CD8-positive, alpha-beta memory T cell (primary cell): ENCODE measurements at places on chromosomes 4 and X.

DNA sequence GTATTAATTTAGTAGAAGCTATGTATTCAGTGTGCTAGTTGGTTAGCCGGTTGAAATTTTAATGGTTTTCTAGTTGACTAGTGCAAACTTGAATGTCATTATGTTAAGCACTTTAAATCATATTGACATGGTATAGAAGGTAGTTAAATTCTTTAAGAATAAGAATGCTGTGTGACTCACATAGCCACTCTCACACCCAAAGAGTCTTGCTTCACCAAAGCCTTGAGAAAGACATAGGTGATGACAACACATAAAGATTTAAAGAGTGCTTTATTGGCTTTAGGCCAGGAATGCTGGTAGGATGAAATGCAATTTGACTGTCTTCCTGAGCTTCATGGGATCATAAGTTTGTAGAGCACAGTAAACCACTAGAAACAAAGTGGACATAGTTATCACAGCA lies 85.3 kb downstream of the DCAF8L2 start:
- DNase-seq, result no peak

DNA sequence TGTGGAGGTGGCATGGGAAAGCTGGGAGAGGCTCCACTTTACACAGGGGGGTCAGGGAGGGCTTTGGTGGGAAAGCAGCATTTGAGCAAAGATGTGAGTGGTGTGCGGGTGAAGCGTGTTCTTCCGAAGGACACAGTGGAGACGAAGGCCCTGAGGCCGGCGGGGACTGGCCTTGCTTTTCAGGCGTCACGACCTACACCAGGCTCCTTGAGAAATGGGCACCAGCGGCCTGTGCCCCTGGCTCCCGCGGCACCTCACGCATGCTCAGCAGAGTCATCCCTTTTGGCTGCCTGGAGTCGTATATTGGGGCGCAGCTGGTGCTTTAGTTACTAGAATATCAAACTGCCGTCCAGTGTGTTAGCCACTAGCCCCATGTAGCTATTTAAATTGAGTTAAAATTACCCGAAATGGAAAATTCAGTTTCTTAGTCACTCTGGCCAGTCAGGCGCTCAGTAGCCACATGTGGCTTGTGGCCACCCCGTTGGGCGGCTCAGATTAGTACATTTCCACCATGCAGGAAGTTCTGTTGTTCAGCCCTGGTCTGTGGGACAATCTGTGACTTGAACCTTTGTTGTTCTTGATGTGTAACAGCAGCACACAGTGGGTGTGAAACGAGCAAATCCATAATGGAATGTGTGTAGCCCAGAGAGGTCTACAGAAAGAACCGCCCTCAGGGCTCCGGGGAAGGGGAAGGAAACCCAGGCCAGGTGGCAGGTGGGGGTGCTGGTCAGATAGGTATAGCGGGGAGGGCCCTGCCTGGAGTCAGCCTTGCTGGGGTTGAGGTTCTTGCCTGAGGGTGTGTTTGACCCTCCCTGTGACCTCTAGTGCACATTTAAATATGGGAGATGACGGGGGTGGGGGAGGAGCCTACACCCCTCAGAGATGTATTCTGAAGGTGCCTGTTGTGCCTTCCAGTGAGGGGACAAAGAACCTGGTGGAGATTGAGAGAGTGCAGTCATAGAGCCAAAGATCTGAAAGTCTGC lies 30.4 kb downstream of the TBC1D14 start:
- no peak for DNase-seq

DNA sequence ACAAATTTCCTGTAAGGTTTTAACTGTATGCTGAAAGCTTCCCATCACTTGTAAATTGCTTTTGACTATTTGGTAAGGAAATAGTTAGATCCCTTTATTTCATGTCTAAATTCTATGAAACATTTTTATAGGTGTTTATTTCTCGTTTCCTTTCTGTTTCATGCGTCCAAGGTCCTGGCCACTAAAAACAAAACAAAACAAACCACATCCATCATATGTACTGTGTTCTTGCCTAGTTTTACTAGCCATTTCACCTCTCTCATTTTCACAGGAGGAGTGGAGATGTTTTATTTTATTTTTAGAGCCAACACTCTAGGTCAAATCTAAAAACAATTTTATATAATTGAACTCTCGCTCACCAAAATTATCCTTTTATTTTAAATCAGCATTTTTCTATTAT lies 375.2 kb upstream of the CTSO start:
- DNase-seq, result no peak

- DNase-seq, result no peak
Measured at GRCh38 chr4:57989430-57989829, 879.2 kb upstream of the IGFBP7 start.

- no peak for DNase-seq
Measured at GRCh38 chrX:139204898-139205667, 325.5 kb upstream of the F9 start.

- no peak for DNase-seq
Measured at GRCh38 chr4:97367878-97368277, 775.4 kb downstream of the STPG2 start.

DNA sequence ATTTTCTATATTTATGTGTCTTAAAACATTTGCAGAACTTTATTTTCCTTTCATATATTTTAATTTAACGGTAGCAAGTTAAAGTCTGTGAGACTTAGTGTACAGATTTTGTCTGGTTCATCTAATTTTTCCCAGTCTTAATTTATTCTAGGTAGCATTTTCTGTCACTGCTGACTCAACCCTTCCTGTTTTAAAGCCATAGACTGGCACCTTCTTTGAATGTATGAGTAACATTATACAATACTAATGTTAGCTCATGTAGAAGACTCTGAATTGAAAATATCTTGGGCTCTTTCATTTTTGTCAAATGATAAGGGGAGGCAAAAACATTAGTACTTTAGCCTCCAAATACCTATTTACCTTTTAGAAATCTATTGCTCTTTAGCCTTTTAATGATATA lies 43.6 kb downstream of the BLTP1 start:
- no peak for DNase-seq

DNA sequence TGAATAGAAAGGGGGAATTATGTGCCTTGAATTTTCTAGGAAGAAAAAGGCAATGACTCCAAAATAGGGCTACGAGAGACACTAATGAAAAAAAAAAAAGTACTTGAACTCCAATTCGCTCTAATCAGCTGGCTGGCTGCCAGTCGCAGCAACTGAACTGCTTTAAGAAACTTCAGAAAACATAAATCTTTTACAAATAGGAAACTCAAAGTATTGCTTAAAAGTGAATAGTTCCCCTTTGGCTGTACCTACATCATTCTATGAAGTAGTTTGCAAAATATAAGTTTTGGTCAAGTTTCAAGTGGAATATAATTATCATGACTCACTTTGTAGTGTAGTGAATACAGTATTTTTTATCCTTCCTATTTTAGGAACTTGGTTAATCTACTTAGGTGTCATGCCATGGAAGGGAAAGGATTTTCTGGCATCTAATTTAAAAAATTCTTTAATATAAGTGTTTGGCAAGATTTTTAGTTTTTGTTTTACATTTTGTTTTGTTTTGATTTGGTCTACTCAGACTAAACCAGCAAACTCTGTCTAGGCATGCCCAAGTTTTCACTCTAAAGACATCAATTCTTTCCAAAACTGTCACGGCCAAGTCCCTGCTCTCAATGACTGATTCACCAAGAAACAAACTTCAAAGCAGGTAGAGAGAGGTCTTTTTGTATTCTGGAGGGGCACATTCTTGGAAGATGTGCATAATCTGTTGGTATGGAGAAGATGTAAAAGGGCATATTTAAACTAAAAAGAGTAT lies 382.4 kb upstream of the GALNT7 start:
- no peak for DNase-seq

GRCh38 chr4:68359508-68359907 lies 9.6 kb upstream of the YTHDC1 start:
- no peak for DNase-seq

DNA sequence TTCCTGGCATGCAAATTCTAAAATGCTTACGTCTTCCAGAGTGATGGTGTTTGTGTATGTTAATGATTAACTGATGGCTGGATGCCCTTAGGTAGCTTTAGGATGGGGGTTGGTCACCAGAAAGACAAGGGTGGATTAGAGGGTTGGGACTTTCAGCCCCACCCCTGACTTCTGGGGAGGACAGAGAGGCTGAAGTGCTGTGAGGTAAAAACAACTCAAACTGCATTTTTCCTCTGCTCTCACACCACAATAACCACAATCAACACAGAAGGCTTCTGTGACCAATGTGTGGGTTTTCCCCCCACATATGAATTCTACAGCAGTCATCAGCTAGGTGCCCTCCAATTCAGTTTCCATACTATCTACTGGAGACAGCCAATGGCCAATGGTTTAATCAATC lies 18.7 kb upstream of the DDIT4L start:
- no peak for DNase-seq

GRCh38 chr4:66929748-66930147 lies 615.6 kb downstream of the CENPC start:
- no peak for DNase-seq

GRCh38 chr4:141102367-141102766 lies 30.9 kb downstream of the RNF150 start:
- DNase-seq, result no peak

- no peak for DNase-seq
Measured at GRCh38 chr4:189979196-189980047, 38.8 kb downstream of the FRG1 start.

DNA sequence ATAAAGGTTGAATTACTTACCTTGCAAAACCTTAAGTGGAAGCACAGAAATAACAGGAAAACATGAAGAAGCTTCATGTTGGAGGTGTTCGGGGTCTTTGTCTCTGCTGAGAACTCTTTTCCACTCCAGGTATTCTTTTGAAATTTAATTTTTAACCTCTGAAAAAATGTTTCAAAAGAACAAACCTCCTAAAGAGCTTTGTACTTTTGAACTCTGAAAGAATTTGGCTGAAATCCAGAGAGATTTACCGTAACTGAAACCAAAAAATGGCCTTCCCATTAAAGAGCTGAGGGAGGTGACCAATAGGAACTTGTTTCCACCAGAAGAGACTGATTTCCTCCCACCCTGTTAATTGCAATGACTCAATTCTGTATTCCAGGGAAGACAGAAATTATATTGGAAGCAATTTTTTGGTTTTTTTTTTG lies at the start of gene CFI:
Gene CFI (minus strand): TSS at position 105 of the 425 bp plus-strand sequence. CDS start 28 bp downstream, at position 77.
- DNase-seq, result no peak

DNA sequence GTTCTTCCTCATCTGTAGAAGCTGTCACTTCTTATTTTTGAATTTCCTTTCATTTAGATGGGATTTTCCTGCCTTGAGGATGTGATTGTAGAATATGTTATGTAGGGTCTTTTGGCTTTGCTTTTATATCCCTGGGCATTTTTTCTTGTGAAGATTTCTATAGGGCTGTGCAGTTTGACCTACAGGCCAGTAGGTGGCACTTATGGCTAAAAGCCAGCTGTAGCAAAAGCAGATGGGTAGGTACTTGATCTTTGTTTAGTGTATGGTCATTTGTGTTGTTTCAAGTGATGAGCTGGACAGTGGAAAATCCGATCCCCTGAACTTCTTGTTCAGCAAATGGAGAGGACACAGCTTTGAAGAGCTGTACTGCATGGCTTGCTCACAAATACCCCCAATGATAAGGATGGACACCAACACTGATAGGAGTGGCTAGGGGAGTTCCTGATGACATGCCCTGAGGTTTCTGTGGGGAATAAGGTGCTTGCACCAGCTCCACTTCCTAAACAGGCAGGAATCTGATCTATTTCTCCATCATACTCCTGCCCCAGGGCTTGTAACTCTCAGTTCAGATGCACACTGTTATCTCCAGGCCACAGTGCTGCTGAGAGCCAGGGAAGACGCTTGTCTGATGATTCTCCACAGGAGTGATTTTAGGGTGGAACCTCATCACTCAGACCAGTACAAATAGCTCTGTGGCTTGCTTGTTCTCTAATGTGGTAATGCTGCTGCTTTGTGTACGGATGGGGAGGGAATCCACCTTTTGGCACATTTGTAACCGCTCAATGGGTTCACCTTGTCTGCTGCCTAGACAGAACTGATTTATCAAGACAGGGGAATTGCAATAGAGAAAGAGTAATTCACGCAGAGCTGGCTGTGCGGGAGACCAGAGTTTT lies 417.1 kb upstream of the MAGEB16 start:
- no peak for DNase-seq

DNA sequence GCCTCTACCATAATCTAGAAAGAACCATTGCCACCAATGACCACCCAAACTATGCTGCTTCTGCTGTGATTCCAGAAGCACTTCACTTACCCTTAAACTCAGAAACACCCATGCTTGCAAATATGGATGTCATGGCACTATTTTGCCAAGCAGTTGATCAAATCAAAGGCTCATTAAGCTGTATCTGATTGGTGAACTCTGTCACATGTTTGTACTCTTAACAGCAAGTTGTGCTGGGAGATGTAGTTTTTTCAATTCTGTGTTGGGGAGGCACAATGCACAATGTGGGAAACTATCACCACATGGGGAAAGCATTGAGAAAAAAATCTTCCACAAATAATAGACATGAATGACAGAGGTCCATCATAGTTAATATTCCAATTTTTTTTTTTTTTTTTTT lies 19.2 kb upstream of the SPCS3 start:
- no peak for DNase-seq

DNA sequence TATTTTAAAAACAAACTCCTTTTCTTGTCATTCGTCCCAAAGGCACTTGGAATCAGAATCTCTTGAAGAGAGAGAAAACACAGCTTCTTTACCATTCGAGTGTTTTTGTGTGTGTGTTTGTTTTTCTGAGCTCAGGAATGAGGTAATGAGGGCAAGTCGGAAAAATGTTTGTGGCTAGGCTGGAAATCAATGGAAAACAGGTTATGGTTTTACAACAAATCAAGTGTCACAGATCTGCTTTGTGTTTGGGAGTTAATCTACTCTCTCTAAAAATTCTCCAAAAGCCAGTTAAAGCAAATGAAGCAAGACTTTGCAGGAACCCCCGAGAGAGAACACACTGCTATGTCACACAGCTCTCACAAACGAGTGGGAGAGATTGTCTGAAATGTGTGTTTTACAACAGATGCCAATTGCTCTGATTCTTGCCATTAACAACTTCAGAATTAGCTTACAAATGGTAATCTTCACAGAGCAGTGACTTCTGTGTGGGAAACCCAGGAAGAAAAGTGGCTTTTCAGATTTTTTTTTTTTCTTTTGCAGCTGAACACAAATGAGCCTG lies 264.1 kb downstream of the CBLL2 start:
- no peak for DNase-seq

DNA sequence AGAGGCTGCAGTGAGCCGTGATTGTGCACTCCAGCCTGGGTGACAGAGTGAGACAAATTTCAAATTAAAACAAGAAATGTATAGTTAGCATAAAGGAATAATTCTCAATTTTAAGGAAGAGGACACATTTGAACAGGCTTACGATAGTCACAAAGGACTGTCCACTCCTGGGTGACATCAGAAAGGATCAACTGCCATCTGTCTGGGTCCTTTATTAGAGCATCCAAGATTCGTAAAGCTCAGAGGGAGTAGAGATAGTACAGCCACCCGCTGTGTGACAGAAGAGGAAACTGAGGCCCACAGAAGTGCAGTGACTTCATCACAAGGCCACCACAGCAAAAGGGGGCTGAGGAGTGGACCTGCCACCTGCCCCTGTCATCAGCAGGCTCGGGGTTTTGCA lies 149.3 kb upstream of the RBPJ start:
- DNase-seq, result no peak

- DNase-seq, result no peak
Measured at GRCh38 chrX:141320801-141321200, 78.5 kb upstream of the SPANXC start.
